ENCODE measurements at places on chromosomes 5 and 9.

DNA sequence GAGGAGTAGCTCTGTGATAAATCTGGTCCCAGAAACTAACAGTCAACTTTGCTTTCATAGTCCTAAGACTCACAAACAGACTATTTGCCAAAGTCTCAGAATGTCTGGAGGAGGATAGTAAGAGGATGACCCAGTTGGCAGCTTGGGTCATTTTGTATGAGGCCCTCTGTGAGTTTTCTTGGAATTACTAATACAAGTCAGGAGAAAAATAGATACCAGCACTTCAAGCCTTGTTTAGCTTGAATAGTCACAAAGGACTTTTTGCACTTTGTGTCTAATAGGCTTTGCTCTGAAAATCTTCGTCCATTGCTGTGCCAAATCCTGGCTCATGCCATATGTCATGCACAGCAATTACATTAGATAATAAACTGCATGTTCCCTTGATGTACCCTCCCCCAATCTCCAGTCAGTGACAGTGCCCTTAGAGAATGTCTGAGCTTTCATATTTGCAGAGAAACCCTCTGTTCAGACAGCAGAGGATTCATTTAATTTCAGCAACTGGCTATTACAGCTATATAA lies 612.8 kb downstream of the CSNK1G3 start:
- no peak for DNase-seq

GRCh38 chr5:138901716-138902115 lies 26.6 kb upstream of the LRRTM2 start:
- no peak for DNase-seq

DNA sequence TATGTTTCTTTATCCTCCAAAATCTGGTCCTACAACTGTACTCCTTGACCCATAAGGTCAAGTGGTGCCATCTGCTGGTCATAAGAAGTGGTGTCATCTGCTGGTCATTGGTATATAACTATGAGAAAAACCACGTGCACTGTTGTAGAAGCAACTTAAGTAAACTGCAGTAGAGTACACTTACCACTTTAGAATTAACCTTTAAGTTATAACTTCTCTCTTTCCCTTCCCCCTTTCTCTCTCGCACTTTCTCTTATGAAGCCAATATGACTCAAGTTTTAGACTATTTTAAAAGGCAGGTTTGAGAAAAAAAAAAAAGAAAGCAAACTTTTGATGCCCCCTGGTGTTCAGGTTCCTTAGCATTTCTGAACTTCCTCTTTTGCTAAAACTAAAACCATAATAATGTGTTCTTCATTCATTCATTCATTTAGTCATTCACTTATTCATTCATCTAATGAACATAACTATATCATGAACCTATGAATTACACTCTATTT lies 12.8 kb upstream of the MTAP start:
- peak; percentile 41 for DNase-seq

GRCh38 chr5:87390075-87390474 lies 22.7 kb downstream of the CCNH start:
- DNase-seq: no peak

- no peak for DNase-seq
Measured at GRCh38 chr5:129171194-129171944, 76.8 kb downstream of the ISOC1 start.

- no peak for DNase-seq
Measured at GRCh38 chr9:94300470-94301301, 27.8 kb downstream of the NUTM2F start.

DNA sequence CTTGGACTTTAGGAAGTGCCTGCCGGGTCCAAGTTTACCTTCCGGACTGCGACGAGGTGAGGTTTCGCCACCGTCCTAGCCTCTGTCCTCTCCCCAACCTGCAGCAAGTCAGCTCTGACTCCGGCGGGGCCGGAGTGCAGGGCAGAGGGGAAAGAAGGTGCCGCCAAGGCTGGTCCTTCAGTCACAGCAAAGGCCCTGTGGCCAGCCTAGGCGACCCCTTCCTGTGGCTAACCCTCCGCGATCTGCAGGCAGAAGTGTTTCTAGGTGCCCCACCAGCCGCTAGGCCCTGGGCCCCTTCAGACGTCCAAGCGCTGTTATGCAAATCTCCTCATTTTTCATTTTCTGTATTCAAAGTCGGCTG lies 11.1 kb upstream of the NKX2-5 start:
- no peak for DNase-seq

DNA sequence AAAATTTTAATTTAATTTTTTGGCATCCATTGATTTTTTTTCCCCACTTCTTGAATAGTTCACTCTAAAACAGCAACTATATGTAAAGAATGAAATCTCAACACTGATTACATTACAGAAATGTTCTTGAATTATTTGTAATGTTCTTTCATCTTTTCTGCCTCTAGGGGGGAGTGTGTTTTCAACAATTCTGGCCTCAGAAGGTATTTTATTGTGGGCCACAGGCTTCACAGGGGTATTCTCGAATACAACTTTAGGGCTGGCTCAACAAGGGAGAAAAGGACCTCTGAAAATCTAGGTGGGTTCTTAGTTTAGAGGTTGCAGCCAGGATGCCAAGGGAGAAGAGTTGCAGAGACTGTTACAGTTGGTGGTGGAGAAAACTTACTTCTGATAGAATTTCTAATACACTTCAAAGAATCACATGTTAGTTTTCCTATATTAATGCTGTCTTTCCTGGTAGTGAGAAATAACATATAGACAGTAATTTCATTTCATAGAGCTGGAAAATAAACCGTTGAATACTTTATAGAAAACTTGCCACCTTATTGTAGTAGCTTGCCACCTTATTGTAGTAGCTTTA lies 3.6 kb upstream of the NPR3 start:
- no peak for DNase-seq

DNA sequence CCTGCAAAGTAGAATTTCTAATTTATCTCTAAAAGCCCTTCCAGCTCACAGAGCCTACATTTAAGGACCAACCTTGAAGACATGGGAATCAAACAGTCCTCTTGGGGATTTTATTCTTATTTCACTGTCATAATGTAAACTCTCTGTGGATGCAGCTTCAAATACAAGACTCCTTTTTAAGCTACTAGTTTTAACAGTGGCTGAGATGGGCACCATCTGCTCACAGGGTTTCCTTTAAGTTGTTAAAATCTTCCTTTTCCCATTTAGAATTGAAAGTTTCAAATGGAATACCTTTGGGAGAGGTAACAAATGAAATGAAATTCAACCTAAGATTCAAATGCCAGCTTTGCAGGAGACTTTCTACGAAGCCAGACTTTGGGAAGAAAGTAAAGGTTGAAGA lies 243.7 kb downstream of the GLIS3 start:
- DNase-seq: no peak

DNA sequence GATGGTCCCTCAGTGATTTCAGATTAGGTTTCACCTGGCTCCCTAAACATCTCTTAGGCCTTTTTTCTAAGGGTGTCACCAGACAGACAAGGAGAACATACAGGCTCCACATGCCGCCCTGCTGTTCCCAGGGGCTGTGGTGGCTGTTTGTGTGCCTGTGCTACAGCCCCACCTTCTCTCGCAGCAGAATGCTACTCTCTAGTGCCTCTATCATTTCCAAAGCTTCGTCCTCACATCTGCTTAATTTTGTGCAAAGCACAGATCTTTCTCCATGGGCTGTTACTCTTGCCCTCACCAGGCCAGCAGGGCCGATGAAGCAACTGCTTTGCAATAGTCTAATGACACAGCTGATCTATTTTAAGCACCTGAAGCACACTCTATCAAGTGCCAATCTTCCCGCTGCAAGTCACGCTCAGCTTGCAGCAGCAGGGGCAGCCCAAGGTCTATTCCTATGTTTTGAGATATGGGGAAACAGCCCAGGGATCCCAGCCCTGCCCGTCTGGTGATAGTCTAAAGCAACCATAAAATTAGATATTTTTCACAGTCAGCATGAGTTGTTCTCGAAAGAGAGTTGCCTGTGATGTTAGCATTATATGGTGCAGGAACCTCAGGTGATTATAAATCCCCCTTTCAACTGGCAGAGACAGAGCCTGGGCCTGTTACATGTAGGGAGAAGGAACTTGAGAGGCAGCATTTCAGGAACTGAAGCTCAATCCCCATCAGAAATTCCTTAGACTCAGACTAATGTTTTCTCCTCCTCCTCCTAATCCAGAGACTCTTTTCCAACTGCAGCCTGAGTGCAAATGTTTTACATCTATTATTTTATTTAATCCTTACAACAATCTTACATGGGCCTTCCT lies 12.7 kb downstream of the ABLIM3 start:
- no peak for DNase-seq

DNA sequence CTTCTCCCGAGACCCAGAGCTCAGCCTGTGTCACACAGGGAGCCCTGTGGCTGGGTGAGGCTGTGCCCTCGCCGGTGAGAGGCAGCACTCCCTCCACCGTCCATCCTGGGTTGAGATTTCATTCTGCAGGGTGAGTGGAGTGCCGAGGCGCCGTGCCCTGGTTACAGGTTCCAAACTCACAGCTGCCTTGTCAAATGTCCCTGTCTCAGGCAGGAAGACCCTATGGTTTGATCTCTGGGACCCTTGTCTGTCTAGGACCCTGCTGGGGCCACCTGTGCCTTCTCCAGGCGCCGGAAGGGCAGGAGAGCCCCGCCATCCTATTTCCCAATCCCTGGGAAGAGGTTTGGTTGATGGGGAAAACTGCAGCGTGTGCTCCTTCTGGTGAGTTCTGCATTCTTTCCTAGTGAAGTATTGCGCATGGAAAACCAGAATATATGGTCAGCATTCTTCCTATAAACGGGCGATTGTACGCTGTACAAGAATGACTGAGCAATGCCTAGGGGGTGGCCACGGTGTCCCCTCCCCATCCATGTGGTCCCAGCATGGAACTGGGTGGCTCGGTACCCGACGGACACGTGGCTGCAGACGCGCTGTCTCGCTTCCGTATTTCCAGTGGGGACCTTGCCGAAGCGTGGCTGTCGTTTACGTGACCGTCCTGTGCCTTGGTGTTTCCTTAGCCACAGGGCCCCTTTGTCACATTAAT lies 95.9 kb upstream of the COL5A1 start:
- DNase-seq: no peak

DNA sequence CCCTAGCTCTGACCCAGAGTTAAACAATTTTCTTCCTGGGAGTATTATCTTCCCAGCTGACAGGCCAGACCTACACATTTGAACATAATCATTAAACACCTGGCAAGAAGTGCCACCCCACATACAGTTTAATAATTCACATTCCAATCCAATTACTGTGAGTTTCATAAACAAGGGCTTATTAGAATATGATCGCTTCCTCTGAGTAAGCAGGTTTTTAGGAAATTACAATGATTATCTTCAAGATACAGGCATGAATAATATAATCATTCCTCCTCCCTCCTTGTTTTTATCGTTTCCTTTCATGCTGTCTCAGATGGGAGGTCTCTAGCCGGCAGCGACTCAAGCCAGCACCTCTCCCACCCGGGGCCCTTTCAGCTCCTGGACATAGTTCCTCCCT lies 15.8 kb upstream of the KIF4B start:
- no peak for DNase-seq

GRCh38 chr9:88045686-88046085 lies 71.4 kb upstream of the CDK20 start:
- no peak for DNase-seq

DNA sequence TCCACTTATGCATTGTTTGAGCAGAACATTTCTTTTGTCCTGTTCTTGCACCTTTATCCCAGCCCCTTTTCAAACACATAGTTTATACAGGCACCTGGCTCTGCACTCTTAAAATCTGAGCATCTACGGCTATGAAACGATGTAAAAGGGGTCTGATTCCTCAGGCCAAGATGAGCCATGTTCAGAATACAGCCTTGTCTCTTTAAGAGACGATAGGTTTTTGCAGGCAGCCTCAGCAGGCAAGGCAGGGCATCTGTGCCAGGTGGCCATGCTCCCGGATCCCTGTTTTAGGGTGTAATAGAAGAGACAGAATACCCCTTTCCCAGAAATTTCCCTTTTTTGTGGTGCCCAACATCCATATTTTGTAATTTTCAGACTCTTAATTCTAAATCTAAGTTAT lies 89.1 kb upstream of the NFIB start:
- no peak for DNase-seq

DNA sequence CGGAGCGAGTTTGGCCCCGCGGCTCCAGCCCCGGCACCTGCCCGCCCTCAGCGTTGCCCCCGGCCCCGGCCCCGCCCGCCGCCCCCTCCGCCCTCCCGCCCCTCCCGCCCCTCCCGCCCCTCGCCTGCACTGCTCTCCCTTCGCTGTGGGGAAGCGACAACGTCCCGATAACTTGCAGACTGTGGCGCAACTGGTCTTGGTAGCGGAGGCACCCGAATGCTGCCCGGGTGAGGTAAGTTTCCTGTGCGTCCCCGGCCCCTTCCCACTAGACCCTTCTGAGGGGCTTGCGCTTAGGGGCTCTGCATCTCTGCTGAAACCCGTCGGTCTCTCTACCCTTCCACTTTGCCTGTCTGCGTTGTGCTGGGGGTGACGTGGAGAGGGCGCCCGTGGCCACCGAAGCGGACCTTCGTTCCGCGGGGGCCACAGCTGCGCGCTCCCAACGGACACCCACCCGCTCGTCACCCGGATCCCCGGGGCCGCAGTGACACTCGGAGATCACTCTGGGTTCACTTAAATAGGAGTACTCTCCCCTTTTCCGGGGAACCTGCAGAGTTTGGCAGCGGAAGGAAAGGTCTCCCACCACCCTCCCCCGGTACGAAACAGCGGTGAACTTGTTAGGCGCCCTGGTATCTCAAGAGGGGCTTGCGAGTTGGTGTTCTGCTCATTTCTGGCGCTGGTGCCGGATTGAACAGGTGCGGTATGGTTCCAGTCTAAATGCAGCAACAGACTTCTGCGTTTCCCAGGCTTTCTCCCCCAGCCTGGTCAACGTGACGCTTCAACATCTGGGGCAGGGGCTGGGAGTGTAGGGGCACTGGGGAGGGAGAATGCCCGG lies 707 bp downstream of the PIP5K1B start:
- DNase-seq: no peak

GRCh38 chr5:167208911-167209310 lies 1082.5 kb upstream of the WWC1 start:
- no peak for DNase-seq

- no peak for DNase-seq
Measured at GRCh38 chr5:90747175-90747574, 188.6 kb downstream of the ADGRV1 start.

Measured in activated CD4-positive, alpha-beta T cell treated with anti-CD3 and anti-CD28 coated beads for 4 hours (primary cell).